A172 (cell line): ENCODE measurements at places on chromosomes 11 and 22. TPM values are rescaled to one million over a fixed set of nuclear protein-coding genes. Genes with fewer than 3 reads are reported as not detected.

DNA sequence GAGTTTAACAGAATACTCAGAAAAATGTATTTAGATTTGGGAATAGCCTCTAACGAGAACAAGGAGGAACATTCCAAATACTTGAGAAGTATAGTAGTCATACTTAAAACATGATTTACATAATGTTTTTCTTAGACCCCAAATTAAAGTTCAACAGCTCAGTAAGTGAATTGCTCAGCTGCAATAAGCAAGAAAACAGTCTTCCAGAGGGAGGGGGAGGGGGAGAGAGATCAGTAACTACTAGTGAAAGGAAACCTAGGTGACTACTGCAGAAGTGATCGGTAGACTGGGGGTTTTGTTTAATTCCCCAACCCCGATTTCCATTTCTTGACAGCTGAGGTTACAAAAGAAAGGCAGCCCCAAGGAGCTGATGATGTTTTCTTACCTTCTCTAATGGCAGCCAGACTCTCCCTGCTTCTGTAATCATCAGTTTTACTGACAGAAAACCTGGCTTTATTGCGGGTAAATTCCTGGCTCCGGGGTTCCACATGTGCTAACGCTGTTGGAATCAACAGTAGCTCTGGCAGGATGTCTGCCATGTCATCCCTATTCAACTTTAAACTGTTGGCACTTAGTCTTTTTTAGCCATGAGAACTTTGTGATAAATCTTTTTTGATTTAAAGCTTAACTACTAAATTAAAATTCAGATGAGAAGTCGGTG is 82.4 kb upstream of the BIRC3 start:
- no peak for DNase-seq

GRCh38 chr11:3137486-3138177 is 27.5 kb downstream of the OSBPL5 start:
- DNase-seq = no peak

- no peak for DNase-seq
Measured at GRCh38 chr22:23414727-23415489, 165.2 kb downstream of the IGLL1 start.

DNA sequence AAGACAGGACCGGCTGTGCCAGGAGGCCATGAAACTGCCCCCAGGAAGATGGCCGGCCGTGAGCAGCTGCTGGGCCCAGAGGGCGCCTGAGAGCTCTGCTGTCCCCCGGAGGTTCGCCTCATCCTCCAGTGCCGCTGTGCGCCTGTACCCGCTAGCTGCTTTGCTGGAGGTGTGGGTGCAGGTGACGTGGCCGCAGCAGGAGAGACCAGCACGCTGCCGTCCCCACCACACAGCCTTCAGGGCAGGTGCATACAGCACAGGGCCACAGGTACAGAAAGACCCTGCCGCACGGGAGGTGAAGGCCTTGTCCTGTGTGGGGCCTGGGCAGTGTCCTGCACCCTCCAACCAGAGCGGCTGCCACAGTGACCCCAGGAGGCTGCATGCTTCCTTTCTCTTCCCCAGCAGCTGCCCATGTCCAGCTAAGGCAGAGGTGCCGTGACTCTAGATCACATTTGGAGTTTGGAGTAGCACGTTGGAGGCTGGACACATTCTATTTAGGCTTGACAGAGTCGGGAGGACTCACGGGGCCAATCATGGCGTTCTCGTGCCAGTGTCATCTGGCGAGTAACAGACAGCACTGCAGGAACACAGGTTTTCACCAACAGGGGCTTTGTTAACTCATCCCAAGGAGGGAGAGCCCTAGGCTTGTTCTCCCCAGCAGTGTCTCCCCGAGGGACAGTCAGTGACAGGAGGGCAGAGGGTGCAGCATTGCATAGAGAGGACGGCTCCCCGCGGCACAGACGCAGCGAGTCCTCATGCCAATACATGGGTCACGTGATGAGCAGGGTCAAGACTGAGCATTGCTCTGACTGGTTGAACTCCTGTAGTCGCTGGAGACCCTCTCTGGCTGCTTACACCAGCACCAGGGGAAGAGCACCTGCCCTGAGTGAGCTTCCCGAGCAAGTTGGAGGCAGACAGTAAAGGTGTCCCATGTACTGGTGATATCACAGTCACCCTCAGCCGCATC is 18.7 kb upstream of the PANX2 start:
- no peak for DNase-seq

- no peak for DNase-seq
Measured at GRCh38 chr11:77517226-77517625, 43.3 kb upstream of the PAK1 start.

- DNase-seq = no peak
Measured at GRCh38 chr11:85184721-85185120, 442.4 kb downstream of the DLG2 start.

DNA sequence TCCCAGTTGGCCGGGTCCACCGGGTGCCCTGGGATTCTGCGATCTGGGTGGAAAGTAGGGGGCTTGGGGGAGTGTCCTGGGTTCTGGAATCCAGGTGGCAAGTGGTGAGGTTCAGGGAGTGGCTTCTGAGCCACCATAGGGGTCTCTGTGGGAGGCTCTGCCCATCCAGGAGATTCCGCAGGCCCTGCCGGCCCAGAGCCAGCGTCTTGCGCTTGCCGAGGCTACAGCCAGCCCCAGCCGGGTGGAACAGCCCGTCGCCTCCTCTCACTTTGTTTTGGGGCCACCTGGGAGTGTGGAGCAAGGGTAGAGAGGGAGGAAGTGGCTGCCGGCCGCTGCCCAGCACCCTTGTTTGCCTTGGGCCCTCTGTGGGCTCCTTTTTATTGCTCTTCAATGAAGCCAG is 60.6 kb upstream of the PPP6R3 start:
- DNase-seq = no peak

DNA sequence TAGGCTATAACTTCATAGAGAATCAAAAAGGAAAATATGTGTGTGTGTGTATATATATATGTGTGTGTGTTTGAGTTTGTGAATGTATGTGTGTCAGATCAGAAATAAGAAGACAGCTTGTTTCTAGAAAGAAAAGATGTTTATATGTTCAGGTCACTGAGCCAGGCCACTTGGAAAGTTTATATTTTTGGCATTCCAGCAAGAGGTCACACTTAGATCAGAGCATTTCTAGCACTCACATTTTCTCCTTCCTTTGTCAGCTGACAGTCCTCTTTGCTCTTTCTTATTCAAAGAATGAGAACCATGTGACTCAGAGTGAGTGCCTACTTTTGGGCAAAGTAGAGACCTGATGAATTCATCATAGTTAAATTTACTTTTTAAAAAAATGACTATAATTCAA is 22.9 kb downstream of the RAB38 start:
- no peak for DNase-seq

DNA sequence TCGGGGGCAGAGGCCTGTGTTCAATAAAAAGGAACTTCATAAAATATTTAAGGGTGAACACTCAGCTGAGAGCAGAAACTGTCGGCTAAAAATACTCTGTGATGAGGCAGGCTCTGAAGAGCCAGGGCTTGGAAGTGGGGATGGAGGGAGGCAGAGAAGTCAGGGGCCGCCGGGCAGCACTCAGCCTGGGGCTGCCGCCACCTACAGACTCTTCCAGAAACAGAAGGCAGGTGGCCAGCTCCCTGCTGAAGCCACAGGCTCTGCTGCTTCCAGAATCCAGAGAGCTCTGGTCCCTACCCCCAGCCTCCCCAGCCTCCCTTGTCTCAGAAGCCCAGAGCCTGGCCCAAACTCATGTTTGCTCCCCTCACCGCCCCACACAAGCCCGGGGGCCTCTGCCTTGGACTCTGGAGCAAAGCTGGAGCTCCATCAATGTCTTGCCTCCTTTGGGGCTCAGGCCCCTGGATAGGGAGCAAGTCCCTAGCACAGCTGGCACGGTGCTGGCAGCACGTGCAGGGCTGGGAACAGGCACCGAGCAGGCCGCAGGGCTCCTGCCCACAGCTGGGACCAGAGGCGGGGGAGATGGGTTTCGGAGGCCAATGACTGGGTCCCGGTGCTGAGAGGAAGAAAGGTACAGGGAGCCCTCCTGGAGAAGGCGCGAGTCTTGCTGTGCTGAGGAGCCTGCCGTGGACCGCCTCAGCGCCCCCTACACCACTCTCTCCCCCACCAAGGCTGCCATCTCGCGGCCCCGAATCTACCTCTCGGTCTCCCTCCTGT is 8.2 kb downstream of the LRFN4 start:
- no peak for DNase-seq

DNA sequence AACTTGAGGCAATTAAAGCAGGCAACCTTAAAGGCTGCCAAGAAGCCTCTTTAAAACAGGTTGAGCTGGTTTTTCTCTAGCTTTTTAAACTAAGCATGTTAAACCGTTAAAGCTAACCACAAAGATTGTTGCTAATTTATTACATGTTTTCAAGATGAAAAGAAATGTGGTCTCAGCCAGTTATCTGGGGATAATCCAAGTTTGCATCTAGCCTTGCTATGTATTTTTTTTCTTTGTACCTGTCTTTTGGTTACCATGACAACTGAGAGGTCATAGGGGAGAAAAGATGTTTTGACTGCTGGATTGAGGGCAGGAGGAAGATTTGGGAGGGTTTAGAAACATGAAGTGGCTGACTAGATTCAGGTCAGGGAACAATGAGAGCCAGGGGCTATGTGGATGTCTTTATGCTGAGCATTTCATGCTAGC is 19.2 kb upstream of the PGM2L1 start:
- no peak for DNase-seq

- DNase-seq = no peak
Measured at GRCh38 chr11:57354699-57355098, 16.5 kb downstream of the P2RX3 start.

DNA sequence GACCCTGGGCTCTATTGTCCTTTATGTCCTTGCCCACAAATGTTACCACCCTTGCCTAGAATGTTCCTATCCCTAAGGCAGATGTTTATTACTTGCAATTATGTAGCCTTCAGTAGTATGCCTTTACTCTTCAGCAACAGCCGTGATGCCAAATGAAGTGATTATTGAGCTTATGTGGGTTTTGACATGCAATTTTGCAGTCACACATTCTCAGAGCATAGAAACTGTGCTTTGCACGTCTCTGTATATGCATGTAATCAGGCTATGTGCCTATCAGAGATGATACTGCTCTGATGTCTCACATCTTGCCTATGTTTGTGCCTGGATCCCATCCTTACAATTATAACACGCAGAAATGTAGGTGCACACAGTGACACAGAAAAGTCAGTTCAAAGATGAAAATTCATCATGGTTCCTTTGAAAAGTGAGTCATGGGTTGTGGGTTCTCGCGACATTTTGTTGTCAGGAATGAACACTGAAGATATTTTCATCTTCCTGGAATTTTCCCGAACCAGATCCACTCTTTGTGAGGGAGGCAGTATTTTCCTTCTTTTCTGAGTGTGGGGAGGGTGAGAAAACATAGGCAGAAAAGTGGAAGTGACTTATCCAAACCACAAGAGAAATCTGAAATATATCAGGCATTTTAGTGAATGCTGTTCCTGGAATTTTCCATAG is 81.1 kb downstream of the BMAL1 start:
- no peak for DNase-seq

- DNase-seq = peak; percentile 71
Measured at GRCh38 chr11:44634401-44635281, 69.2 kb downstream of the CD82 start.

DNA sequence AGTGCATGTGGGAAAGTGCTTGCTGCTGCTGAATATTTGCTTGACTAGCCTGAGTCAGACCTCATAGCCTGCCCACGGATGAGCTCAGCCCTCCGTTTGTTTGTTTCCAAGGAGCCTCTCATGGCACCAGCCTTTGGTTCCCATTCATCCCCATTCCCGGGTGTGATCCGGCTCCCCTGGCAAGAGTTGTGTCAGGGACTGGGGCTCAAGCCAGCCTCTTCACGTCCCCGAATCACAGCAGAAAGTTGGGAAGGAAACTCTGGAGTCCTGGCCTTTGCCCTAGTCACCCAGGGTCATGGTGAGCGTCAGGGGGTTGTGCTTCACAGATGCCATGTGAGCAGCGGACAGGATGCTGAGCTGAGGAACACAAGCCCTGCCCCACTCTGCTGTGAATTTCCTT is 13.8 kb downstream of the SEC14L3 start:
- no peak for DNase-seq

DNA sequence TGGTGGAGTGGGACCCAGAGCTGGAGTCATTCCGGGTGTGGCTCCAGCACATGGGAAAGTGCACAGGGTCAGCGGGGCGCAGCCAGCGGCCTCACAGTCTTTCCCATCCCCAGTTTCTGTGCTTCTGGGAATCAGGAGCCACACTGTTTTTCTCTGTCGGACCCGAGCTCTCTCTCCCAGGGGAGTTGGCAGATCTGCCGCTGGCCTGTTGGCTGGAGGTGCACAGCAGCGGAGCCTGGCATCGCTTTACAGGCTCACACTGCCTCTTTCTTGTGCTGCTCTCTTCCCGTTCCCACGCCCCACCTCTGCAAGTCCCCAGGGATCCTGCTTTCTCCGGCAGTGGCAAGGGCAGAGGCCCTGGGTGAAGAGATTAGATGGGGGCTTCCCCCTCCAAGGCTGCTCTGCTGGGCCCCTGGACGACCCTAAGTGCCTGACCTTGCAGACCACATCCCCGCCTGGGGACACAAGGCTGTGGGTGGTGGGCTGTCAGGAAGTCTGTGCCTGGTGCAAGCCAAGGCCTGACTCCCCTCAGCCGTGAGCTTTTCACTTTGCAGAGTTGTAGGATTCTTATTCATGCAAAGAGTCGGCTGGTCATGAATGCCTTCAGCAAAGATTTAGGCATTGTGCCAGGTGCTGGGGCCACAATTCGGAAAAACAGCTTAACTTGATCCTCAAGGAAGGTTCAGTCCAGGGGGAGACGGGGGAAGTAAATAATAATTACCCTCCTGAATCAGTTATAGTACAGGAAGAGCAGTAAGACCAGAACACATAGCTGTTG is 116.3 kb downstream of the TIMP3 start:
- DNase-seq = no peak

GRCh38 chr11:132028380-132029240 is 658.2 kb downstream of the NTM start:
- DNase-seq = peak; percentile 60

DNA sequence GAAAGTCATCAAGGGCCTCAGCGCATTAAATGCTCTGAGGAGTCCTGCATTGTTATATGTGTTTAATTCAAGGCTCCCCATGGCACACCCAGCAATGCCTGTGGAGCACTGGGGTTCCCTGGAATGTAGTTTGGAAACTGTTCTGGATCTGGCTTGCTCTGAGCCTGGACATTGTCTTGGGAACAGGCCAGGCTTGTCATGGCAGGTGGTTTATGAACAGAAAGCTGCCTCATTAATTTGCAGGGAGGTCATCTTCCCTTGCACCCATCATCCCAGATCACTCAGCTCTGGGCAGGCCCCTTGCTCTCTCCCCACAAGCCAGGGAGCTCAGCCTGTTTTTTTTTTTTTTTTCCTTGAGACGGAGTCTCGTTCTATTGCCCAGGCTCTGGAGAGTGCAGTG is 32.9 kb downstream of the RPS6KA4 start:
- no peak for DNase-seq

The FGF19 gene
- total RNA-seq = not detected in 2 replicates

The APOL6 gene
- 2.6 and 3.3 TPM in 2 replicates for total RNA-seq

The CDC45 gene
- total RNA-seq = 26.7 and 45.7 TPM in 2 replicates

The LRRN4CL gene
- 2.8 and 5.1 TPM in 2 replicates for total RNA-seq

The PDE3B gene
- 0.43 and 0.96 TPM in 2 replicates for total RNA-seq

The MMP27 gene
- total RNA-seq = not detected in 2 replicates

The TYR gene
- not detected in 2 replicates for total RNA-seq

The OR8J1 gene
- not detected in 2 replicates for total RNA-seq

The SLC22A9 gene
- total RNA-seq = not detected in 2 replicates

The TMPRSS5 gene
- 0.17 and 0.62 TPM in 2 replicates for total RNA-seq

The DNAL4 gene
- total RNA-seq = 11.7 TPM in 2 replicates

The MS4A4A gene
- total RNA-seq = not detected in 2 replicates

The ZFP91 gene
- total RNA-seq = 49.2 and 60.5 TPM in 2 replicates

The MMP7 gene
- 0.28 TPM in 1 of 2 replicates, not detected in the other for total RNA-seq

The FAM83F gene
- total RNA-seq = not detected in 2 replicates

The KCNJ5 gene
- 0.21 and 0.46 TPM in 2 replicates for total RNA-seq
